NCI-H187 treated with DMSO at 0.1 percent for 48 hours (cell line): ENCODE measurements at places on chromosomes 3 and 15.

- no peak for DNase-seq
Observed at GRCh38 chr3:188527389-188527788, 373.4 kb downstream of the LPP start.

DNA sequence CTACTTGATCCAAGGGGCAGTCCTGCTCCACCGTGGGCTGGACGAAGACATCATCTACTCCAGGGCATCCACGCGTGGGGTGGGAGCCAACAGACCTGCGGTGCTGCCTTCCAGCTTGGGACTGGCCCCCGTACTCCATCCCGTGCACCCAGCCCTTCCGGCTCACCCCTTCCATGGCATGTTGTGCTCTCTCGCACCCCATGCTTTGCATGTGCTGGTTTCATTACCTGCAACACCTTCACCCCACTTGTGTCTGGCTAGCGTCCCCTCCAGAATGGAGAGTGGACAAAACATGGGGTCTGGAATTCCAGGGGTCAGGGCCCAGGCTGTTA lies 30.2 kb downstream of the SEMA7A start:
- no peak for DNase-seq

GRCh38 chr3:175985781-175986180 lies 1126.6 kb downstream of the NAALADL2 start:
- no peak for DNase-seq

- no peak for DNase-seq
Observed at GRCh38 chr15:83943849-83944404, 290.0 kb downstream of the ADAMTSL3 start.

GRCh38 chr15:69953051-69953450 lies 144.7 kb downstream of the TLE3 start:
- DNase-seq: no peak

DNA sequence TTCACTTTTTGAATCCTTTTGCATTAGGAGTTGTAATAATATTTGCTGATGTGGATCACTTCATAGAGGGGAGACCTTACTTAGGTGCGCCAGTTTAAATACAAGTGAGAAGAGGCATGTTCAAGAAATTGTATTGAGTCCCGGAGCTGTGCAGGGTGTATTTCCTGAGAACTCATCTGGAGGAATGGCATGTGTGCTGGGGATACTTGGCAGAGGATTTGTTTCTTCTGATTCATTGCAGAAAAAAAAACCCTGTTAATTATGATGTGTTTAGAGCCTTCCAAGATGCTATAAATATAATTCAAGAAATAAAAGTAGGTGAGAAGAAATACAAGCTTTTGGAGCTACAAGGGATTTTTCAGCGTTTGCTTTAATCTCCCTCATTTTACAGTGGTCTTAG lies 97.6 kb downstream of the TPRG1 start:
- no peak for DNase-seq

DNA sequence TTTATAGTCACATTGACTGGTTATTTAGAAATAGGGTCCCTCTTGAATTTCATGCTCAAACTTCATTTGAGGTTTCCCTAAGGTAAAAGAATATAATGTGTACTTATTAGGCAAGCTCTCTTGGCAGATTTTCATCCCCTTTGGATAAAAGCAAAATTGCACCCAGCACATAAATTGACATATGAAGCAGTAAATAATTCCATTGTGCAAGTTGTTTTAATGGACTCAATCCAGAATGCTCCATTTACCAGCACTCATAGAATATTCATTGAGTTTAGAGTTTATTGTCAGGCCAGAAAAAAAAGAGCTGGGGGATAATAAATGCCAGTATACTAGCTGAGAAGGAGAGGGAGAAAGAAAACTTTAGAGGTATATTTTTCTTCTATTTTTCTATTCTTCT lies 136.8 kb downstream of the TPRG1 start:
- DNase-seq: no peak

GRCh38 chr3:101484805-101485620 lies 28.0 kb downstream of the SENP7 start:
- DNase-seq: no peak

- no peak for DNase-seq
Observed at GRCh38 chr3:58868097-58868779, 181.6 kb downstream of the CFAP20DC start.

DNA sequence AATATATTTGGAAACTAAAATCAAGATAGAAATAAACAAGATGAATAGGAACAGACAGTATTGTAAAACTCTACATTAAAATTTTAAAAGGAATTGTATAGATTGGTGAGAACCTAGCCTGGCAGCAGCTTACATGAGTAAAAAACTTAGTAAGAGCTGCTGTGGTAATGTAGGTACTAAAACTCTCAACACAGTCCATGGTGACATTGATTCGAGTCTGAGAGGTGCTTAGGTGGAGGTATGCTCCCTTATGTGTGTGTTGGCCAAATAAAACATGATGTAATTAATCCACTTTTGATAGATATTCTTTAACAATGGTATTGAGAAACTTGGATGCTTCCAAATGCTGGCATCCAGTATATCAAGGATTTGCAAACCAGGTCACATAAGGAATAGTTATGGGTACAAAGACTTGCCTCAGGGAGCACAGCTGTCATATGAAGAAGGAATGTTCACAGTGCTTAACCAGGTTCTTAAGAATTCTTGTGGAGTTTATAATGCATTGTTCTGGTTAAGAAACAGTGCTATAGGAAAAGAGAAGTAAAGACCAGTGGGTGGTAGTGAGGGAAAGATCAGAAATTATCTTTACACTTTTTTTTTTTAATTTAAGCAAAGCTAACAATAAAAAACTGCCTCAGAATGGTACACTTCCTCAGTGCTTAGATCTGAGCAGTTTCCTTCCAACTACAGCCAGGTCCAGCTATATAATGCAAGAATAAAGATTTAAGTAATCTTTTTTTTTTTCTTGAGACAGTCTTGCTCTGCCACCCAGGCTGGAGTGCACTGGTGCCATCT lies 24.6 kb upstream of the IL20RB start:
- no peak for DNase-seq

GRCh38 chr3:170985304-170985703 lies 41.2 kb downstream of the SLC2A2 start:
- no peak for DNase-seq

DNA sequence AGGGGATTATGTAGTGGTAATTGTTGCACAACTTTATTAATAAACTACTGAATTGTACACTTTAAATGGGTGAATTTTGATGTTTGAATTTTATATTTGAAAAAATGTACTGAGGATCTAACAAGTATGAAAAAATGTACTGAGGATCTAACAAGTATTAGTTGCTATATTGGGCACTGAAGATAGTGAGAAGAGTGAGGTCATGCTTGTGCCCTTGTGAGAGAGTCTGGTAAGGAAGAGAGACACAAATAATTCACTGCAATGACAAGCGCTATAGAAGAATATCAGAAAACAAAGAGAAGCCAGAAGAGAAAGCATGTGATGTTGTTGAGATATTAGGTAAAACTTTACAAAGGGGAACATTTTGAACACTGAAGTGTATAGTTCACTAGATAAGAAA lies 137.6 kb downstream of the DTWD1 start:
- DNase-seq: no peak
